ENCODE measurements at places on chromosomes 6 and 20.

DNA sequence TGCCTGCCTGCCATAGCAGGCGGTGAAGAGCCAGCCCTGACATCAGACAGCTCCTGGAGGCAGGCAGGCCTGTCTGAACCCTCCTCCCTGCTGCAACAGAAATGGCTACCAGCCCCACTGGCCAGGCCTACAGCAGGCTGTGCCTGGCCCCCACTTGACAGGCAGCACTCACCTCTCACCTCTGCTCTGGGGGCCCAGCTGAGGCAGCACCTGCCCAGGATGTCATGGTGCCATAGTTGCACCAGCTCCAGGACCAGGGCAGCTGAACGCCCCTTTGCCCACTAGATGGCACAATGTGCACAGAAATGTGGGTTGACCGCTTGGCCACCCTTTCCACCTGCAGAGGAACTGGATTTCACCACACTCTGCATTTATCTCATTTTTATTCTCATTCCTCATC lies 30.6 kb downstream of the MRPL14 start:
- DNase-seq: no peak

- DNase-seq: no peak
These were observed 143.3 kb downstream of the PRL start for GRCh38 chr6:22153384-22154158.

DNA sequence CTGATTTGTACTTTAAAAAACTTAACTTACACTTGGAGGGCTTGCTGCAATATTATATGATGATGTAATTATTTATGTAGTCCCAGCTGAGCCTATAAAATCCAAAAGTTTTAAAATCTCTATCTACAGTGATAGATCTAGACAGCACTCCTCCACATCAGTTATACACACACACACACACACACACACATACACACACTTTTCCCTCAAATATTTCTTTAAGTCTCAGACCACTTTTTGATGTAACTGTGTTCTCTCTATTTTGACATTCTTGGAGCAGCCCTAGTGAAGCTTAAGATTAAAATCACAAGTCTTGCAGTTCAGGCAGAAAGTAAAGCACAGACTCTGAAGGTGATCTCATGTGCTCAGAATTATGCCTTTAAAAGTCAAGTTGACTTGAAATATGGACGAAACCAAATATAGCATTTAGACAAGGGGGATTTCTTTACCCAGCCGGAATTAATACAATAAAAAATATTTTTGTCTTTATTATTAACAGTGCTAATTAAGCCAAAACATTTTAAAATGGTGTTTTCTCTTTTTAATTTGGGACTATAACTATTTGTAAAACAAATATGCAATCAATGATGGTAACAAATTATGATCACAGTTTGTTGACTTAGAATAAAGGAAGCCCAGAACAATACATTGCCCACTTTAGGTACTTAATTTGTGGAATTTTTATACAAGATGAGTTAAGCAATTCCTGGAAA lies 63.5 kb upstream of the TMEM30A start:
- DNase-seq: no peak

GRCh38 chr6:112841553-112842329 lies 494.6 kb downstream of the RFPL4B start:
- DNase-seq: no peak

- DNase-seq: no peak
These were observed 33.8 kb downstream of the BRPF3 start for GRCh38 chr6:36230371-36230770.

- DNase-seq: no peak
These were observed 48.5 kb downstream of the LIN28B start for GRCh38 chr6:105005451-105005850.

DNA sequence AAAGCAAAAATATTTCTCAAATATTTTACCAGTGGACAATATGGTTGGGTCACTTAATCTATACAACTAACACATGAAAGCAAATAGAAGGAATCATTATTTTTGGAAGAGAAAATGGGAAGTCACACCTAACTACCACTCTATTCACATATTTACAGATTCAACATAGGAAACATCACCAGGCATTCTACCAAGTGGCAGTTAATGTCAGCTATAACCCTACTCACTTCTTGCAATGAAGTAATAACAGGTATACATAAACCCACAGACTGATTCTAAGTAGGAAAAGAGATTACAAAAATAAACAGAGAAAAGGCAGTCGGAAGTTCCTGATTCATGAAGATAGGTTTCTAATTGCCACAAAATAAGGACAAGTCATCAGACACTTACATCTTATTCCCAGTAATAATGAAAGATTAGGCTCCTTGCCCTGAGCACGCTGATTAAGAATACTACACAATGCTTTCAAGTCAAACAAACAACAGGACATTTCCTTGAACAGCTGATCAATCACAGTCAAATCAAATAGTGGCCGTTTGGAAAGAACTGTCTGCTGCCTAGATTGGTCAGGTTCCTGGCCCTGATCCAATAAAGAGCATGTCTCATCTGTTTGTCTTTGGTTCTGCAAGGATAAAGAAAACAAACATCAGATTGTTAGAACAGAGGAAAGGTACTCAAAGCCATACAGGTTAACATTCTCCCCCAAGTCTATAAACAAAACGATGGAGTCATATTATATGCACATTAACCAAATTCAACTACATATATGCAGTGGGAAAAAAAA lies 79.2 kb upstream of the PLN start:
- DNase-seq: no peak

GRCh38 chr6:5078121-5078669 lies 6.9 kb upstream of the PPP1R3G start:
- no peak for DNase-seq

DNA sequence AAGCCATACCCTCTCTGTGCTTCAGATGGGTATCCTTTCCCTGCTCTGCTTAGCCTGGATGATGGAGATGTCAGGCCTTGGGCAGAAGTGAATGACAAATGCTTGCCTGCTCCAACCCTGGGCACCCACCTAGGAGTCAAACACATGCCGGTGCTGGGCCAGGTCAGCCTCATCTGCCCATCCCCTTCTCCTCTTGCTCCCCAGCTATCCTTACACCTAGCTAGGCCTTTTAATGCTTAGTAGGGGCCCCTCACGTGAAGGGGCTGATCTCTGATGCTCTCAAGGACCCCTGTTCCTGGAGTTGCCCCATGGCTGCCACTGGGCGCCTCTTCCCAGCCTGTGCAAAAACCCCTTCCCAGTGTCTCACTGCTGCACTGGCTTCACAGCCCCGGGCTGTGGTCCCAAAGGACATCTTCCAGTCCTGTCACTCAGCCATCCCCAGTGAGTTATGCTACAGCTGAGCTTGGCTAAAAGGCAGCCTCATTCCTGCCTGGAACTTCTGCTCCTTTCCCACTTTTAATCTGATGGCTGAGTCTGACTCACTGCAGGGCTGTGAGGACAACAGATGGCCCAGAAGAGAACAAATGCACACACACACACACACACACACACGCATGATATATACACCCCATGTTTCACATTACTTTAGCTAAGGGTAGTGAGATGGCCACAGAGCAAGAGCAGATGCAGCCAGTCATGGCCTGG lies 12.8 kb upstream of the SDCBP2 start:
- DNase-seq: no peak

DNA sequence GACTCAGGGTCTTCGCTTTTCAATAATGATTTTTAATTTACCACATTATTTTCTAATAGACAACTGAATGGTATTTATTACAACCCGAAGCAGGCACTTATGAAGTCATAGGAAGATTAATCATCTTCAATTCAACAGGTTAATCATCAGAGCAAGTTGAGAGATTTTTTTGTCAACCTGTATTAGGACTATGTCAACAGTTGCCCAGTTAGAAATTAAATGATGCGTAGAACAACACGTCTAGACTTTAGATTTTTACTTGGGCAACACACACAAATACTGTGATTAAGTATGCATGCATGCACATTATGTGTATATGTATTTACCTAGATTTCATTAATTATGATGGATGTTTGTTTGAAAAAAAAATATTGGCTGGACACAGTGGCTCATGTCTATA lies 4.3 kb downstream of the ILRUN start:
- DNase-seq: no peak

DNA sequence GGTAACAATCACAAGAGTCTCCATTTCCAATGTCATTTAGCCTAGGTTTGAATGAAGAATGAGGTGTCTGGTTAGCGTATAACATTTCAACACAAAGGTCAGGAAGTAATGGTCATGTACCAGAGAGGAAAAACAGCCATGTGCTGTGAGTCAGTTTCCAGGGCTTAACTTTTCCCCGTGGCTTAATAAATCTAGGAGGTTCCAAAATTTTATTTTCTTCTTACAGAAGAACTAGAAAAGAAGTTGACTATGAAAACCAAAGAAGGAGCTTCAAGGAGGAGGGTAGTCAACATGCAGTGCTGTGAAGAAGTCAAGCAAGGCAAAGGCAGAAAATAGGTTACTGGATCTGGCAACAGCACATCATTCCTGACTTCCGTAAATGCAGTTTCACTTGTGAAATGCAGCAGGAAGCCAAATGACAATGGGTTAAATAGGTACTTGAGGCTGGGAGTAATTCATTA lies 8.4 kb upstream of the GABRR2 start:
- DNase-seq: no peak

DNA sequence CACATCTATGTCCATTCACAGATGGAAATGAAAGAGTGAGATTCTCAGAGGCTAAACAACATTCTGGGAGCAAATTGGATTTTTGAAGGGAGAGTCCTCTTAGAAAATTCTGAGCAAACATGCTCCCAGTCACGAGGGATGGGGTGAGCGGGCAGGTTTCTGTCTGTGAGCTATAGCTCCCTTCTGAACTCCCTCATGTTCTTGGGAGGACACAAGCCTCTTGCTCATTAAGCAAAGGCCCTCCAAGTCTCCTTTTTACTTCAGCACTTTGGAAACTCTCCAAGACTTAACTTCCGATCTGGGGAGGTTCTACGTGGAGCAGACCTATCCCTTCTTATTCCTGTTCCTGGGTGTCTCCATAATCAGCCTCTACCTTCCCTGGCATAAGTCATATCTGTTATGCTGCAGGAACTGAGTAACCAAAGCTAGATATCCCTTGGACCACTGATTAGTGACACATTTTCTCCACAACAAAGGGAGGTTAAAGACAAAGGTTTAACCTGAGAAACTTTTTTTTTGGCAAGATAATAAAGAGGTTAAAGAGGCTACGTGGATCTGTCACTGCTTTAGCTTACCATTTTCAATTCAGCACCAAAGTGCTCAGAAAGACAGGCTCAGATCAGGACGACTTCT lies 33.0 kb upstream of the SMIM29 start:
- no peak for DNase-seq

DNA sequence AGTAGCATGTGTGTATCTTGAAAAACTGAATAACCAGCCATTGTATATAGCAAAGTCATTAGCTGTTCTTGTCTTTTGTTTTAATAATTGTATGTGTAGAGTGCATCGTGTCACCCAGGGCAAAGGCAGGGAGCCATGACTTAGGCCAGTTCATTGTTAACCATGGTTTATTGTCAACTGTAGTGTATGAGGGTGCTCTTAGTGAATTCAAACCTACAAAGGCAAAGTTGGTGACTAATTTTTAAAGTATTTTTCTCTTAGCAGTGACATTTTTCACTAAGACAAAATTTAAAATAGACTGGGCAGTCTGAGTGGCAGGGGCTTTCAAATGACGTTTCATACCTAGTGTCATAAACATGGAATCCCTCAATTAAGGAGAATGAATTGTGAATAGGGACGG lies 79.0 kb downstream of the TULP4 start:
- DNase-seq: no peak

DNA sequence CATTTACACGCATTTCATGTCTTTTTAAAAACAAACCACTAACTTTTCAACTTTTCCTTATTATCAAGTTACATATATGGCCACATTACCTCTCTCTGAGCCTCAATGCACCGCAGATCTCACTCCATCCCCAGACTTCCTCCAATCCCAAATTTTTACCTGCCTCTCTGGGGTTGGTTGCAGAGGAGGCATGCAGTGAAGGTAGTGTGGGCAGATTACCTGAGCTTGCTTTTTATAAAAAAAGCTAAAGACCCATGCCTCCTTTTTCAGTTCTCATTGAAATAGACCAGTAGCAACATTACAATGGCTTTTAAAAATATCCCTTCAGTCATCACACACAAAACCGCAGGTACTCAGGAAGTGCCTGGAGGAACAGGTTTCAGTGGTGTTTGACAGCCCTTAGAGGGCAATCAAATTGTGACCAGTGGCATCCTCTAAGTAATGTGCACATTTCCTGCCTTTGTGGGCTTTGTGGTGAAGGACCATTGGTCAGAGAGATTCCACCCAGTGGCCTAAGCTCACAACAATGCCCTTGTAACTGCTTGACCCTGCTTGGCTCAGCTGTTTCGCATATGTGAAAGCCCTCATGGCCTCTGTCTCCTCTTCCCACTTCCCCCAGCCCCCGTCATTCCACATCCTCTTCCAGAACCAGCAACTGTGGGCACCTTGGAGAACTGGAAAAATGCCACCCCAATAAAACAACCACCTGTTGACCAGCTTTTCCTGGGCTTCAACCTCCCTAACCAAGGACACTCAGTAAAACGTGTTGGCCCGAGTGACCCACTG lies 30.2 kb upstream of the IL17A start:
- DNase-seq: no peak

DNA sequence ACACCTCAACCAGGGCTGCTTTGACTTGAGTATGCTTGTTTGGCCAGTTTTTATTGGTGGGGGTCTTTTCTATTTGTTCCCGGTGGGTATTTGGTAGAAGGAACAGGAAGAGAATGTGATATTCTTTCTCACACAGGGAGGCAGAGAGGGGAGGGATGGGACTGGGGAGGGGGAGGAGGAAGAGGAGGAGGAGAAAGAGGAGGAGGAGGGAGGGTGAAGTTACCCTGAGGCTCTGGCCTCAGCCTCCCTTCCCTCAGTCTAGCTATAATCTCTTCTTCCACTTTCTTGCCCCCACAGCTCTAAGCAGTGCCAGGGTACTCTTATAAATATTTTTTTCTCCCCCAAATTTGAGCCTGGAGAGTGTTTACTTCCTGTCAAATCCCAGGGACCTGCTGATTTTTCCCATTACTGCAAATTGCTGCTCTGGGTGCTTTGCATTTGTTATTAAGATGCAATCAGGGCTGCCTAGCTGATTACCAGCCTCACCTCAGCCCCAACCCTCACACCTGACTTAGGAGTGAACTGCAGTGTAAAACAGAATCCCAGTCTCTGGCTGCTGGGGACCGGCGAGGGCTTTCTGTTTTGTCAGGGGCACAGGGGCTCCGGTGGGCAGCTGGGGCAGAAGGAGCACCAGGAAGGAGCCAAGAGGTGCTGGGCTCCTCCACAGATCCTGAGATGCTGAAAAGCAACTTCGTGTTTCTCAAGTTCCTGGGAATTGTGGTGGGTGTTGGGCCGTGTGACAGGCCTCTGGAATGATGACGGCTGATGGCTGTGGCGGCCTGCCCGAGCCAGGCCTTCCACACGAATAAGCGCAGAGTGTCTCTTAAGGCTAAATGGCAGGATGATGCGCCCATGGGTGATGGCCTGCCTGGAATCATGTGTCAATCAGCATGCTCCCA lies 141.4 kb downstream of the CD83 start:
- no peak for DNase-seq

Measured in cortex of kidney (tissue), 1 donor.